ENCODE measurements at places on chromosomes 4 and X.

DNA sequence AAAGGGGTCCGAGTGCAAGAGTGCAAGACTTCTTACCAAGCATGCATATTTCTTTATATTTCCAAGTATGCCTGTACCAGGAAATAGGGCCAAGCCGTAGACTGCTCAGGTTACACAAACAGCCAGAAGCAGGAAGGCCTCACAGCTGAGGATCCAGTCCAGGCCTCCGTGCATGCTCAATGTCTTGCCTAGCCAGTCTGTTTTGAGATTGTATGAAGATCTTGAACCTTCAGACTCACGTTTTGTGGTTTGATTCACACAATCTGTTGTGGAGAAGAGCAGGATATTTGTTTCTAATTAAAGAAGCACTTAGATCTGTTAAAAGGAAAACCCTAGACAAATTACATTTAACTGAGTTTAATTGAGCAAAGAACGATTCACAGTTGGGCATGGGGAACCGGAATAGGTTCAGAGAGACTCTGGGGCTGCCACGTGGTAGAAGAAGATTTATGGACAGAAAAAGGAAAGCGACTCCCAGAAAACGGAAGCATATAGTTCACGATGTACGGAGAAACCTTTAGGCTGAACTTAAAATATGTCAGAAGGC is 1.2 kb downstream of the MGST2 start:
- no peak for DNase-seq

DNA sequence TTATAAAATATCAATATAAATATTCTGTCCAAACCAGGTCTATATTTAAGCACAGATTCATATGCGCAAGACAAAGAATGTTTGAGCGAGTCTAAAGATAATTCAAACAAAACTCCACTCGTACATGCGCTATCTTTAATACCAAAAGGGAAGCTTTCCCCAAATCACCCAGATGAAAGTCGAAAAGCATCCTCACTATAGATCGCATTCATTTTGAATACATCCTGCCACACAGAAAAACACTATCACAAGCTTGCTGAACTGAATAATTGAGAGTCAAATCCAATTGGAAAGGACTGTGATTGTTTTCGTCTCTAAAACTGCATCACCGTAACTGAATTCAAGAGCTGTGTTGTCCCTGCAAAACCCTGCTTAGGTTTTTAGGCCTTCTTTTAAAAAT is 685 bp downstream of the TASL start:
- no peak for DNase-seq

GRCh38 chr4:37889849-37890800 is 759 bp upstream of the TBC1D1 start:
- peak; percentile 31 for DNase-seq

- DNase-seq: no peak
Measured at GRCh38 chr4:117420948-117421347, 335.6 kb upstream of the TRAM1L1 start.

DNA sequence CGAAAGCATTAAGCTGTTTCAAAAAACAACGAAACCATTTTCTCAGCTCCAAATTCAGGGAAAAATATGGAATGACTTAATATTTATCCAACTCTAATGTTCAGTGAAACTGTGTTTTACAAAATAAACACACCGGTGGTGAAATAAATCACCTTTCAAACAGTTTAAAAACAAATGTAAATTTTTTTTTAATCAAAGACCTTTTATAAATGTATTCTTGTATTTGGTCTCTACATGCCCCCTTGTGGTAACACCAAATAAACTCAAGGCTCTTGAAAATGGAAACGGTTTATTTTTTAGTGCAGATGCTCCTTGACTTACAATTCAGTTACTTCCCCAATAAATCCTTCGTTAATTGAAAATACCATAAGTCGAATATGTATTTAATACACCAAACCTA is 45.8 kb upstream of the ITM2A start:
- peak; percentile 2 for DNase-seq

- DNase-seq: no peak
Measured at GRCh38 chr4:142961866-142962265, 115.8 kb upstream of the INPP4B start.

DNA sequence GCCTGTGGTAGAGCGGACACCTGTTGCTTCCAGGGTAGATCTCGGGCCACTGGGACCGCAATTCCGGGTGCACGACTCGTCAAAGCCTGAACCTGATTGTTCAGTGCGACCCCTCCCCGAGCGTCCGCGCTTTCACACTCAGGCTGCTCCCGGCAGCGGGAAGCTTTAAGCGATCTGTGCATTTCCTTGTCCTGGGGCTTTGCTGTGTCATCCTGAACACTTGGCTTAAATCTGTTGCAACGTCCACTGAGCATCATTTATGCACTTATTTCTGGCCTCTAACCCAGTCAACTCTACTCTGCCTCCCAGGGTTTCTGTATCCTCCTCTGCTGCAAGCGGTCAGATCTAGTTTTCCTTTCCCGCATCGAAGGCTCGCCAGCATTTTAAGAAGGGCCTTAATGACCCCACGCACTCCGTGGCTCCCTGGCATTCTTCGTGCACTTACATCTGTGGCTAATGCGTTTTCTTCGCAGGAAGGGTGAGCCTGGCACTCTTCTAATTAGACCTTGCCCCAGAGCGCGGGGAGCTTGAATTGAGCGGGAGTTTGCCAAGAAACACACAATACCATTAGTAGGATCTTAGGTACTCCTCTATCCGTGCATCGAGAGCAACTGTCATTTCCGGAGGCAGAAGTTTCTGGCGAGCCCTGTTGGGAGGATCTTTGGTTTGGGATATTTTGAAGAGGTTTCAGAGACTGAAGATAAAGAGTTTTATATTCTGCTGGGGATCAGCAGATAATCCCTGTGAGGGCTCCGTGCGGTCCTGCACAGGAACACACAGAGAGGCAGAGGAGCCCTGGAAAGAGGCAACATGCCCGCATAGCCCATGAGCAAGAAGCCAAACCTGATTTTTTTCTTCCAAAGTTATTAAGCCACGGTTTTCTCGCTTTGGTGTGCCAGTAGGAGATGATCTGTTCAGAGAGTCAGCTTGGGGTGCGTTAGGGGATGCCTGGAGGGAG is 654 bp upstream of the DDIT4L start:
- DNase-seq: peak; percentile 29

DNA sequence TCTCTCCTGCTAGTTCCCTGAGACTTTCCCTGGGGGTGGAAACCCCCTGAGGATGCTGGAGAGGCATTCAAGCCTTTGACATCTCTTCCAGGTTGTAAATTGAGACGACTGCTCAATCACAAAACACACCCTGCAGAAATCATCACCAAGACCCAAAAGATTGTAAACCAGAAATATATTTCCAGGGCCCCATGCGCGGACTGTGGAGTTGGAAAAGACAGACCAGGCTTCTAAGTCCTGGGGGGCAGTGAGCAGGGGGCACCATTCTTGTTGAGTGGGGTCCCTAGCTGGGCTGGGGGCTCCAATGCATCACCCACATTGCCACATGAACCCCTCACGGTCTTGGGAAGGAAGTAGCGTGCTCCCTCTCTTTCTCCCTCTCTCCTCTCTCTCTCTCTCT is 87.9 kb upstream of the C4orf50 start:
- no peak for DNase-seq

DNA sequence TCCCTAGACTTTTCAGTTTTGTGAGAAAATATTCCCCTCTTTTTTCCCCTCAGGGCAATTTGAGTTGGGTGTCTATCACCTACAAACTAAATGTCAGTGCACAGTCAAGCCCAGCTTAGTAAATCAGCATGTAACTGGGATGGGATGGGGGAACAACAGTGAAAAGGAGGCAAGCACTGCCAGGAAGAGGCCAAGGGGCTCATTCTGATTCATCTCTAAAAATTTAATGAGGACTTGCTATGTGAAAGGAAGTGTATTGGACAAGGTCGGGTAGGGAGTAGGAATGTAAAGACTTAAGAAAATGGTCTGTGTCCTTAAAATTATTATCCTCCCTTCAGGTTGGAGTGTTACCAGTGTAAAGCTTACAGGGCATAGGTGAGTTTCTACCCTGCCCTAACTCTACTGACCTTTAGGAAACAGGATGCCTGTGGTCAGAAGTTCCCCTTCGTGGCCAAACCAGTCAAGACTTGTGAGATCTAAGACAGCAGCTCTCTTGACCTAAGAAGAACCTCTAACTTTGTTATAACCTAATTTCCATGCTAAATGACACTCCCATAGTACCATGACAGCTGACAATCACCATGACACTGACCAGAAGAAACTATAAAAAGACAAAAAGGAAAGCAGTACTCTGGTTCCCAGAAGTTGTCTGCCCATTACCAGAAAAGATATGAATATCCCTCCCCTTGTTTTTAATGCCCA is 194.4 kb upstream of the LDB2 start:
- DNase-seq: no peak

DNA sequence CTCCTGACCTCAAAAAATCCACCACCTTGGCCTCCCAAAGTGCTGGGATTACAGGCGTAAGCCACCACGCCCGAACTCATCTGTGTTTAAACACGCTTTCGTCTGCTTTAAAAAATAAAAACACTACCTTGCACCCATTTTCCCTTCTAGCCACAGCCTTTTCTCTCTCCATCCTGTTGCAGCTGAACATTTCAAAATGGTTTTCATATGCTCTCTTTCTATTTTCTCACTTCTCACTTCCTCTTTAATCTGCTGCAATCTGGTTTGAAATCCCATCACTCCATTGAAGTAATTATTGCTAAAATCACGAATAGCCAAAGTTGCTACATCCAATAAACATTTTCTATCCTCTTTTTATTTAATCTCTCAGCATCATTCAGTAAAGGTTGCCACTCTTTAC is 70.0 kb downstream of the DCHS2 start:
- DNase-seq: no peak

DNA sequence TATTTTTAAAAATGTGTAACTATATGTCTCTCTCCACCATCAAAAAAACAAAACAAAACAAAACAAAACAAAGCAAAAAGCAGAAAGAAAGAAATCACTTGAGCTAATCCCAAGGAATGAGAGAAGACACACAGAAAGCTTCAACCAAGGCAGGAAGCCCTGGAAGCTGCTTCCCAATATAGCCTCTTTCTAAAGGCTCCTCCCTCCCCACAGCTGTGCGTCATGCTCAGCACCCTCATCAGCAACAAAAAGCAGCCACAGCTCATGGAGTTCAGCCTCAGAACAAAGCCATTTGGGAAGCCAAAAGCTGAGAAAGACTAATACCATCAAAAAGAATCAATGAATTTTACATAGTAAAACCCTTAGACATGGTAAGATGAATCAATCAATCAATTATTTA is 501.6 kb upstream of the SMIM31 start:
- DNase-seq: peak; percentile 5

GRCh38 chr4:79081973-79082372 is 142.7 kb upstream of the PAQR3 start:
- DNase-seq: no peak

DNA sequence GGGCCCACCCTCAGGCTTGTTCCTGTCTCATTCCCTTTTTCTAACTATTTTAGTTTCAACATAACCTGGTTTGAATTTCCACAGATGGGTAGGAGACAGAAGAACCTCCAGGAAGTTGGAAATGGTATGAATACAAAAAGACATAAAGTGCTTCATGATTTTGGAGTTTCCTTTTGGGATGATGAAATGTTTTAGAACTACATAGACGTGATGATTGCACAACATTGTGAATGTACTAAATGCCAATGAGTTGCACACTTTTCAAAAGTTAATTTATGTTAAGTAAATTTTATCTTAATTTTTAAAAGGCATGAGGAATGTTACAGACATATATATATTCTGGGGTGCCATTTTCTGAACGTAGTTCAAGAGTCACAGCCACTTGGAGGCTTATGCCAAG is 41.1 kb upstream of the IBSP start:
- no peak for DNase-seq

GRCh38 chrX:51891821-51892551 is 1.4 kb upstream of the MAGED1 start:
- DNase-seq: peak; percentile 55

- no peak for DNase-seq
Measured at GRCh38 chr4:19992471-19993093, 259.1 kb upstream of the SLIT2 start.

DNA sequence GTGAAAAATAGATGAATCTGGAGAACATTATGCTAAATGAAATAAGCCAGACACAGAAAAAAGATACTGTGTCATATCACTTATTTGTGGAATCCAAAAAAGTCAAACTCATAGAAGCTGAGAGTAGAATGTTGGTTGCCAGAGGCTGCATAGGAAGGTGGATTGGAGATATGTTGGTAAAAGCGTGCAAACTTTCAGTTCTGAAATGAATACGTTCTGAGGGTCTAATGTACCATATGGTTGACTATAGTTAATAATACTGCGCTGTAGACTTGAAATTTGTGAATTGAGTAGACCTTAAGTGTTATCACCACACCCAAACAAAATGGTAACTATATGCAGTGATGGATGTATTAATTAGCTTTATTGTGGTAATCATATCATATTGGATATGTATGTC is 45.0 kb upstream of the UPRT start:
- DNase-seq: no peak

- DNase-seq: no peak
Measured at GRCh38 chr4:1206299-1207156, 34.1 kb upstream of the SPON2 start.

GRCh38 chrX:124216396-124217115 is 115.9 kb upstream of the TEX13D start:
- no peak for DNase-seq

GRCh38 chr4:15254236-15254880 is 173.5 kb upstream of the C1QTNF7 start:
- no peak for DNase-seq

GRCh38 chrX:57822818-57823217 is 87.4 kb downstream of the ZXDA start:
- DNase-seq: no peak

DNA sequence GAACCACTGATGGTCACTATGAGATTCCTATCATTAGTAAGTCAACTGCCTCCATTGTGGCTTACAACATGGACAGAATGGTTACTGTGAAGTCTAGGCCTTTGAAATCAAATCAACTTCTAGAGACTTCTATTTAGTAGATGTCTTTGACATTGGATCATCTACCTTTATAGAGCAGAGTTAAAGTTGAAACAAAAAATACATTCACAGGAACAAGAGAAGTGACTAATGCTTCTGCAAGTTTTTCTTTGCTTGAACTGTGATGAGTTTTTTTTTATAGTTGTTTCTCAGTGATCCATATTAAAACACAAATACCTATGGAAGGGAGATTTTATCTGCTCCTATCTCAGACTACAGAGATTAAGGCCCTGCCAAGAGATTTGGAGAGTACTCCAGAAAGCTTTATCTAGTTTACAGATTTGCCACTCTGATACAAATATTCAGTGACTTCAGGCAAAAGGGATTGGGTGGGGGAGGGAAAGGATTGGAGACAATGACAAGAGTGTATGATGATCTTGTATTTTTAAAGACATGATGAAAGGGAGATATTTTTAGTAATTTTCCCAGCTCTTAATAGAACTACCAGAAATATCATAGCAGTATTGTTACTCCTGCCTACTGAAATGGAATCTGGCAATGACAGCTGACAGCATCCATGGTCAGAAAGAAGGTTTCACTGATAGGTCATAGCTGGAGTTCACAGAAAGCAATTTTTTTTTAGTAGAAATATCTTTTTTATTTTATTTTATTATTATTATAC is 16.0 kb upstream of the EPGN start:
- no peak for DNase-seq

GRCh38 chr4:41647383-41647782 is 101.1 kb downstream of the PHOX2B start:
- no peak for DNase-seq
